ENCODE measurements at places on chromosomes 13 and 19.

- no peak for DNase-seq
Measured at GRCh38 chr13:40819797-40820315, 30.4 kb downstream of the SLC25A15 start.

DNA sequence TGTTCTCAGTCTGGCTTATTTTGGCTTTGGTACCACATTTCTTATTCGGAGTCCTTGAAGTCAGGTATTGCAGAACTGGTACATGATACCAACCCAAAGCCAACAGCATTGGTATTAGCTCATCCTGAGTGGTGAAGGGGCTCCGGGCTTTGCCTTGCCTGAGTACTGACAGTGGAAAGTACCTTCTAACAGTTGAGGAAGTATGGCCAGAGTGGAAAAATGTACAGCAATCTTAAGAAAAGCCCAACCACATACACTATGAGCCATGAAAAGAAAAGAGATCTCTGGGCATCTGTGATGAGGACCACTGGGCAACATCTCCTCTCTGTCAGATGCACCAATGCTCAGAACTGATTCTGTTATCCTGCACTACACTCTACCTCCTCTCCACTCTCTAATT is 8.3 kb downstream of the LCP1 start:
- no peak for DNase-seq

DNA sequence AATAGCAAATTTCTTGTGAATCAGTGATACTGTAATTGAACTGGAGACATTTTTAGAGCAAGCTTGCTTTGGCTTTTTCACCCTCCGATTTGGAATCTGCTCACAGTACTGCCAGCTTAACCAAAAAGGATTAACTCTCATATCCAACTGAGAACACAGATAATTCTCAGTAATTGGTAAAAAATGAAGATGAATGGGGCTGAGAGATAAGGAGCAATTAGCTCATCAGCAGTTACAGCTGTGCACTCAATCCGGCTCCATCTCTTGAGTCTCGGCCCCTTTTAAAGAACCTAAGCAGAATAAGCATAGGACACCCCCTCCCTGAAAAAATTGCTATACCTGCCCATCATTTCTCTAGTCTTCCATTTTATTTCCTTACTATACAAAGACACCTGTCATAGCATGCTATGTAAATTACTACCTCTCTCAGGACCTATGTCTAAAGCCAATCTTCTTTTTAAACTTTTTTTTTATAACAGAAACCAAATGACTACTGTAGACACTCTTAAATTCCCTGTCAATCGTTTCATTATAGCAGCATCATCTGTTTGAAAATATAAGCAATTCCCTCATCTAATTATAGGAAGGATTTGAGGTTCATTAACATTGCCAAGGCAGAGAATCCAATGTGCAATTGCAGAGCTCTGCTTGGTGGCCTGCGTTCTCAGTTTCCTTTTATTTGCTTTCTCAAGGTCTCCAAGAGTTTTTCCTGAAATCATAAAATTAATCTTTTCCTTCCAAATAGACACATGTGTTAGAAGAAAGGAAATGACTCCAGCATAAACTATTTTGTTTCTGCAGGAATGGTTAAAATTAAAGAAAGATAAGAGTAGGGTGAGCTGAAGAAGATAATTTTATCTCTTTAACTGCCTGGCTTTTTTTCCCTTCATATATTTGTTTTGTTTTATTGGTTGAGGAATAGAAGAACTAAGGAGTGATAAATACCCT is 242.1 kb downstream of the DACH1 start:
- no peak for DNase-seq

DNA sequence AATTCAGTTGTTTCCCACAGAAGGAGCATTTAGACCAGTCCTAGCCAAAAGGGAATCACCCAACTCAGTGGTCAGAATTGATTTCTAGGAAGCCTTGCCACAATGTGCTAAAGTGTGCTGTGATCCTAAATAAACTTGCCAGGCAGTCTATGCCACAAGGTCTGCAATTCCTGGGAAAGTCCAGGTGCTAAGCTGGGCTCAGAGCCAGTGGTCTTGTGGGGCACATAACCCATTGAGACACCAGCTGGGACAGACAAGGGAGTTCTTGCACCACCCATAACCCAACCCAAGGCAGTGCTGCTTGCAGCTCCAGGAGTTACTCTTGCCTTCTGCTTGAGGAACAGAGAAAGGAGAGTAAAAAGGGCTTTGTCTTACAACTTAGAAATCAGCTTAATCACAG is 489.5 kb upstream of the SPRY2 start:
- DNase-seq, result no peak

- DNase-seq, result no peak
Measured at GRCh38 chr19:14603990-14604387, 21.1 kb downstream of the CLEC17A start.

DNA sequence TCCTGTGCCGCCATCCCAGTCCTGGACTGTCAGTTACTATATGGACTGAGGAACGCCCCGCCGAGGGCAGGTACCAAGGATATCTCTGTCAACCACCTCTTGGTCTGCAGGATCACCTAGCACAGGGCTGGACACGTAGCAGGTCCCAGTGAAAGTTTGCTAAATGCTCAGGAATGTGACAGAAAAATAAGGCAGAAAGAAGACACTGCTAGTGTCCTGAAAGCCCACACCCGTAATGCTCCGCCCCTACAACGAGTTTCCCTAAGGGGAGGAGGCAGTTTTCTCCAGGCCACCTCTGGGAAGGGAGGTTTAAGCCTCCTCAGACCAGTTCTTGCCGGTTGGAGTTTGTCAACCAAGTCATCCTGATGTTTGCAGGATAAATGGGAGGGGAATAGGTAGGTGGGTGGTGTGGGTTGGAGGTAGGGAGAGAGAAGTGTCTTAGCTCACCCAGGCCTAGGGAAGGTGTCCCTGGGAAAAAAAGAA is 1.7 kb upstream of the SERTAD3 start:
- DNase-seq, result no peak

- DNase-seq, result no peak
Measured at GRCh38 chr13:34343413-34343940, 525.5 kb downstream of the RFC3 start.

GRCh38 chr19:55206664-55207500 is 2.4 kb downstream of the PTPRH start:
- DNase-seq, result no peak

DNA sequence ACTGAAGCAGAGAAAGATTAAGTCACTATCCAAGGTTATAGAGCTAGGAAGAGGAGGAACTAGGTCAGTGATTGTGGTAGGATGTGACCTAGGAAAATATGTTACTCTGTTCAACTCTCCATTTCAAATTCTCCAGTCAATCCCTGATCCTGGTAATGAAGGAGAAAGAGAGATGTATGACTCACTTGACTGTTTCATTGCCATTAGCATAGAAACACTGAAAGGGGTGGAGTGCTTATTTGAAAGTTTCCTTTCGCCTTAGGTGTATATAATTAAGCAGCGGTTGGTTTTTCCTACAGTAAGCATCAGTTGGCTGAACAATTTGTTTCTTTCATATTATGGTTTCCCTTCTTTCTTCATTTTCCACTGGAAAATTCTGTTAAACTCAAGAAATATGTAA is 198.1 kb upstream of the CSNK1A1L start:
- no peak for DNase-seq

DNA sequence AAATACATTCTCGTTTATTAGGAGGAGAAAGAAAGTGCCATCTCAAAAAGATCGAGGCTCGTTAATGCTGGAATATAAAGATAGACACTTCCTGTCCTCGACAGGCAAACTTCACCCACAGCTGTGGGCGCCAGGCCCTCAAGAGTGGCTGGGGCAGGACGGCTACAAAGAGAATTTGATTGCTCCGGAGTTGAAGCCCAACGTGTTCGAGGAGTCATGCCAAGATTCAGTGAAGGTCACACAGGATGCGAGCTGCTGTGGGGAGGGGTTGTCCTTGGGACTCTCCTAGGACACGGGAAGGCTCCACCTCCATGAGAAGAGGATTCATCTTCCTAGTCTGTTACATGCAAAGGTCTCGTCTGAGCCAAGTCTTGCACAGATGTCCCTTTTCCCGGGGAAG is 16.3 kb upstream of the PTPRS start:
- no peak for DNase-seq

DNA sequence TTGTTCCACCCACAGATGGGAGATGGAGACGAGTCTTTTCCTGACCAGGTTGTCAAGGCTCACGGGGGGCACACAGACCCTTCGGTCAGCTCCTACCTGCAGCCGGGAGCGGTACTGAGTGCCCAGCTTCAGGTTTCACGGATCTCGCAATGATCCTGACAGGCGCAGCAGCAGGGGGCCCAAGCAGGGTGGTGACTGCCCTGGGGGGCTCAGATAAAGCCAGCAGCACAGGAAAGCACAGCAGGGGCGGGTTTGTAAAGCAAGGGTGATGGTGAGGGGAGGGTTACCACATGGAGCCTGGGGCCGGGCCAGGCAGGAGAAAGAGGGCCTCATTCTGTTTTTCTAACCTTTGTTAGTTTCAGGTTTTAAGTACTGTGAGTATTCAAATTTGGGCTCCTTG is 41.7 kb upstream of the ATP11A start:
- no peak for DNase-seq

DNA sequence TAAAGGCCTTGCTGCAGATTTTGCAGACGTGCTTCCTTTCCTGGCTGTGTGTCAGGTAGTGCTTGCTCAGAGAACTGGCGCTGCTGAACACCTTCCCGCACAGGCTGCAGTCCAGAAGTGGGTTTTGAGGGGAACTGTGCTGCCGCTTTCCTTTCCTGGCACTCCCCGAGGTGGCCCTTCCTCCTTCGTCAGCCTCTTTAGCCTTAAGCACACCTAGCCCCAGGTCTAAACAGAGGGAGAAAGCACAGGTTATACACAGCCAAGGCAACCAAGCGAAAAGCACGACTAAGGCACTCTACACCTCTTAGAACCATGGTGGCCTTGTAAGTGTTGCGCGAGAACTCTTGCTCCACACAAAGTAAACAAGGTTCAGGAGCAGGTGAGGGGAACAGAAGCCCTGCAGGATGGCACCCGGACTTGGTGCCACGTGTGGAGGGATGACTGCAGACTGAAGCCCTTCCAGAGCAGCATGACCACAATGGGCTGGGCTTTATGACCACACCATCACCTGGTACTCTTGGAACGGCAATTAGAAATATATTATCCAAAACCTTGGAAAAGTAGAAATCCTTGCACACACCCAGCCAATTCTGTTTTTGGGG is 23.6 kb downstream of the ZNF541 start:
- DNase-seq, result no peak

- DNase-seq, result no peak
Measured at GRCh38 chr19:35474104-35474503, 16.2 kb downstream of the KRTDAP start.

- DNase-seq, result no peak
Measured at GRCh38 chr13:70817576-70817975, 709.3 kb upstream of the KLHL1 start.

GRCh38 chr19:35279374-35279773 is 3.0 kb upstream of the HAMP start:
- no peak for DNase-seq

DNA sequence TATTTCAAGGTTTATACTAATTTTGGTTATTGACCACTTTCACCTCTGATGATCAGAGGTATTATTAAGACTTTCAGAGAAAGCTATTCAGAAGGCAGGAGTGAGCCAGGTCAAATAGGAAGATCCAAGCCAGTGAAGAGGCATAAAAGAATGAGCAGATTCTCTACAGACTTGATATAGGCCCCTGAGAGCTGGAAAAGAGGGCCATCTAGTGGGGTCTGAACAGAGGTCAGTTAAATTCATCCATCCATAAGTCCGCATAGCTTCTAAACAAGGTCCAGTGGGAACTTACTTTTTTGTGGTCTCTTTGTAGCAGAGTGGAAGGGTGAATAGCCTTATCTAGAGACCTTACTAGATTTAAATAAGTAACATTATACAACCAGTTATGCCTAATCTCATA is 126.6 kb upstream of the UFM1 start:
- no peak for DNase-seq

DNA sequence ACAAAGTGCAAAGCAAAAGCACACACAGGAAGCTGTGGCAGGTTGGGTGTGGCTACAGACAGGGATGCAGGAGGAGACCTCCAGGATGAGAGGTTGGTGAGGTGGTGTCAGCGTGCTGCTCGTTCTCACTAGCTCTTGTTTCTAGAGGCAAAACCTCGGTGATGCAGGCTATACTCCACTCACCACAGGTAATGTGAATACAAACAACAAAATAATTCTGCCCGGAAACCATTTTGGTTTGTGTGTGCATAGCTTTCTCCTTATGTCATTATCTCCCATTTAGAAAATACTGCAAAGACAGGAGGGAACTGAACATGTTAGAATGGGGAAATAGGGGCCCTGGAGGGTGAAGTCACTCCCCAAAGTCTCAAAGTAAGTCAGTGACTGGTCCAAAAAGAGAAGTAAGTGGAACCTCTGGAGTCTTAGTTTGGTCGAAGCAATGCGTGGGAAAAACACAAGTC is 9.4 kb downstream of the LCP1 start:
- no peak for DNase-seq

DNA sequence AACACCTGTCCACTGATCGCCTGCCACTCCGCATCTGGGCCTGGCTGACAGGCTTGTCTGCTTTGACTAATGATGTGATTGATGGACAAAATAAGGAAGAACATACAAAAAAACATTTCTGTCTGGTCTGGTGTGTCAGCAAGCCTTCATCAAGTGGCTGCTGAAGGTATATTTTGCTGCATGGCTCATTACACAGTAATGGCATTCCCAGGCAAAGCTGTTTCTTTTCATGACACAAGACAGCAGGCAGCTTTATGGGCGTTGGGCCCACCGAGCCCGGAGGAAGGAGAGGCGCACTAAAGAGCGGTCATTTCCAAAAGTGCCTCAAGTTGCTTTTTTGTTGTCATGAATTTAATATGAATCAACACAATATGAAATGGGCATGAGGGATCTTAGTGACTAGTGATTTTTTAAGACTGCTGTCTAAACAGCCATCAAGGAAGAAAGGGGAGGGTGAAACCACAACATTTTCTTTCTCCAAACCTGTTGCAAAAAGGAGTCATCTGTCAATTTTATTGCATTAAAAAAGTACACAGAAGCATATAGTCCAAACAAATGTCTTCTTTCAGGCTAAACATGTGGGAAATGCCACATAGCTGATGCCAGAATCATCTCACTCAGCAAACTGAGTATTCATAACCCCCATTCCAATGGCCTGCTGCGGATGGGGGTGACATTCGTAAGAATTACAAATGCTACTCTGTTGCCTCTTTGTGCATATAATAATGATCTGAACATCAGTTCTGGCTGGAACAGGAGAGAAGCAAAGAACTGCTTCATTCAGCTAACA is 476.6 kb downstream of the ZNF536 start:
- no peak for DNase-seq

DNA sequence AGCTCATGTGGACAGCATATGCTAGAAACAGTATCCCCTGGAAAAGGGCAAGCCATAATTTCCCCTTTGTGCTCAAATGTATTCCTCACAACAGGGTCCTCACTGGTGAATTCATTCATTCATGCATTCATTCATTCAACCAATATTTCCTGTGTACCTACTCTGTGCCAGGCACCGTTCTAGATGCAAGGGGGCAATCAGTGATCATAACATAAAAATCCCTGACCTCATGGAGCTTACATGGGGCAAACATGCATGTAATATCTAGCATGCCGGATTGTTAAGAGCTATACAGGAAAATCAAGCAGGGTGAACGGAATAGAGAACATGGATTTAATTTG is 2.6 kb downstream of the RANBP3 start:
- DNase-seq, result no peak
